SK-N-SH treated with all-trans-retinoic acid at 6 μM for 48 hours (cell line): ENCODE measurements at places on chromosomes 2 and 18.

DNA sequence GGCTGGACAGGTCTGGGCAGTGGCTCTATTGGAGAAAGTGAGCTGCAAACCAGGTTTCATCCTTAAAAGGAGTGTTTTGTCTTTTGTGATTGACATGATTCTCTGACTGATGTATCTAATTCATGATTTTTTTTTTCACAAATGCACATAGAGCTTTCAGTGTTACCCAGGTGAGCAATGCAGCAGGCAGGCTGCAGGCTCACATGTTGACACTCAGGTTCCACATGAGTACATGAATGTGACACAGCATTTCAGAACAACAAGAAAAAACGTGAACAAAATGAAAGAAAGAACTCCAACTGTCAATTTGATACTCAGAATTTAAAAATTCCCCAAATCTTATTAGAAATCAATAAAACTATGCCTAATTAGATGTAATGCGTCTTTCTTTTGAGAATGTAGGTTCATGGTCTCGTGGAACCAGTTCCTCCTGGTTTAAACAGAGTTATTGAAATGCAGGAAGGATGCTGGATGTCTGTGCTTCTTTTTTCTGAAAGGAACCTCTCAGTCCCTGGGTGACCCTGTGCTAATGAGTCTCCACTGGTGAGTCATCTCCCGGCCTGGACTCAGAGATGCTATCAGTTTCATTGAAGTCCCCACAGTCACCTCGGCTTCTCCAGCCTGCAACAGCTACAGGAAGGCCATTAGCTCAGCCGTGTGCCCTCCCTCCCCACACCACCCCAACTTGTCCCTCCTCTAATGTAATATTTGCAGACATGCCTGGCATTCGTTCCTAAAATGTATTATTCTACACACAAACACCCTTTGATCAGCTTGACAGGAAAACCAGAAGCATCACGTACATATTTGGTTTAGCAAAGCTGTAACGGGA lies 430.4 kb downstream of the LPIN1 start:
- peak; percentile 89 for ATAC-seq

DNA sequence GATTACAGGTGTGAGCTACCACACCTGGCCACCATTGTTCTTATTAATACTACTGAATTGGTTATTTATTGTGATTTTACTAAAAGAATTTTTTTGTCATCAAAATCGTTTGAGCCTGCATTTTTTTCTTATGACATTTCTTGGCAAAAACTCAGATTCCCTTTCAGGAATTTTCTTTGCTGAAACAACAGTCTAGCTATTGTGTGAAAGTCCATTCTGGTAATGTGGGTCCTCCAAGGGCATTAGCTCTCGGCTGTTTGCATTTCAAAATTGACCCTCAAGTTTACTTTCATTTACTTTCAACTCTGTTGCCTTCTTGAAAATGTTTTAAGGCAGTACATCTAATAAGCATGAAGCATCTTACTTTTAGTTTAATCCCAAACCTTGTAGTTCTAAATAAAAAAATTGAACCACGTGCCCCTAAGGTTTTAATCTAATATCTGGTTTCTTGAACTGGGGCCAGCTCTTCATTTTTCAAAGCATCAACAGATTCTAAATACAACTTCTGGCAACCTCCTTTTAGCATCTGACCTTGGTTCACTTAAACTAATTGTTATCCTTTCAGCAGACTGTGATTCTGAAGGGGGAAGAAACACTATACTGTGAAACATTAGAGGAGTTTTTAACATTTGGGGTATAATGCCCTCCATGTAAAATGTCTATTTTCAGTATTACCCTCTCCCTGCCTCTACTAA lies 325.2 kb upstream of the RAB12 start:
- no peak for ATAC-seq

DNA sequence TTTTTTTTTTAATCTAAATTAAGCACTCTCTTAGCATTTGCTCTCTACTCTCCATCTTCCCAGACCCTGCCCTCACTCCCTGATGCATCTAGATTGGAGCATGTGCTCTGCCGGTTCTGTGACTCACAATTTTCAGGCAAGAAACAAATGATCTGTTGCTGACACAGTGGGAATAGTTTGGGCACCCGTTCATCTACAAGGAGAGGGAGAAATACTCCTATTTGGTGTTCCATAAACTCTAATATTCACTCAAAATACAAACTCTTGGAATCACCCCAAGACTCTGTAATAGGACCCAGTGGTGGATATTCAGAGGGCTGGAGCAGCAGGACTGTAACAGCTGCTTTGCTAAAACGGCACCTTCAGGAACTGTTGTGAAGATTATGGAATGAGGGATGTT lies 37.1 kb upstream of the LINC00305 start:
- ATAC-seq = no peak

DNA sequence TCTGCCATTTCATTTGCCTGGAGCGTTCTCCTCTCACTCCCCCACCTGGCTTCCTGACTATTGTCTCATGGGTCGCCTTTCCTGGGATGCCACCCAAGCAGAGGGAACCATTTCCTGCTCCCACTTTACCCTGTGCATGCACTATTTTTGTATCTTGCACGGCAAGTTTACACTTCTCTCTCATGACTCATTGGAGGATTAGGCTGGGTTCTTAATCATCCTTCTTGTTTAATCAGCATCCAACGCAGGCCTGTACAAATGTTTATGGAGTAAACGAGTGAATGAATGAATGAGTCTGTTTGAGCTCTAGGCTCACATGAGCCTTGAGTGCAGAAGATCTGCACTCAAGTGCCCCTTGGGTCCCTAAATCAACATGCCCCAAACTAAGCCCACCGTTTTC lies 3.8 kb upstream of the ARHGAP25 start:
- ATAC-seq = no peak

GRCh38 chr2:240105982-240106381 lies 30.1 kb downstream of the COPS9 start:
- no peak for ATAC-seq

DNA sequence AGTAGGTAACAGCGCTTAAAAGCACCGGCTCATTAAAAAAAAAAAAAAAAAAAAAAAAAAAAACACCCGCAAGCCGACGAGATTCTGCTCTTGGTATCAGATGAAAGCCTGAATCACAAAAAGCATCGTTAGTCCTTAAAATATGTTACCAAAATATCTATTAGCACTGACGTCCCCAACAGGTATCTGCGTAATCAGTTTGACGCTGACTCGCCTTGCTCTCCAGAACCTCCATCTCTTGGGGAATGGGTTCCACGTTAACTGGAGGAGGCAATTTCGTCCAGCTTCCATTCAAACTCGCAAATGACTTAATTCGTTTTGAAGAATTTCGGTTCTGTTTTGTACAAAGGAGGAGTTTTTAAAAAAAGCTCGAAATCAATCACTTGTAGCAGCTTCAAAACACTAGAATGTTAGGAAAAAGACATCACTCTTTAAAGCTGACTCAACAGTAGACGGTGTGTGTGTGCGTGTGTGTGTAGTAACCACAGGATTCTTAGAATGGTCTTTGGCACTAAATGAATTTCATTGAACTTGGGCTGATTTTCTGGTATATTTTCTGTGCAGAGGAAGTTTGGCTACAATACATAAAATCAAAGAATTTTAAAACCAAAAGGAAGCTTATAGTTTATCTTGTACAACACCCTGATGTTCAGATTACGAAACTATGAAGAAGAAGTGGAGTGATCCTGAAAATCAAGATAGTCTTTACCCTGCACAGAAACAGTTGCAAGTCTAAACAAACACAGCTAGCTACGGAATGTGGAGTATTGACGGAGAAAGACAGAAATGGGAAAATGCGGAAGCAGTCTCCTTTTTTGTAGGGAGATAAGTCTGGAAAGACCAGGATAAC lies 1.1 kb upstream of the PGAP1 start:
- ATAC-seq = no peak

DNA sequence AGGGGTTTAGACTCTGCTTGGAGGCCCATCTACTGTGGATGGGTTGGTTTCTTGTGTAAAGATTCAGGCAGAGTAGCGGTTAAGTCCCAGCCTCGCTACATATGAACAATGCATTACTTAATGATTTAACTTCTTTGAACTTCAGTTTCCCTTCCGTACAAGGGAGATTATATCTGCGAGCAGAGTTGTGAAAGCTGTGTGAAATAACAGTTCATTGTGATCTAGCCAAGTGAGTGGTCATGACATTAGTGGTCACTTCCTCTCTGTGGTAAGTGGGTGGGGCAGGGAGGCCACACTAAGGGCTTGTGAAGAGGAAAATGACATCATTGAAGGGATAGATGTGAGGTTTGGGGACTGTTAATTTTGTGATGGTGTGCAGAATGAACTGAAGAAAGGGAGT lies 14.1 kb upstream of the MEX3C start:
- ATAC-seq = no peak

- no peak for ATAC-seq
Measured at GRCh38 chr2:19043893-19044292, 314.5 kb downstream of the OSR1 start.

DNA sequence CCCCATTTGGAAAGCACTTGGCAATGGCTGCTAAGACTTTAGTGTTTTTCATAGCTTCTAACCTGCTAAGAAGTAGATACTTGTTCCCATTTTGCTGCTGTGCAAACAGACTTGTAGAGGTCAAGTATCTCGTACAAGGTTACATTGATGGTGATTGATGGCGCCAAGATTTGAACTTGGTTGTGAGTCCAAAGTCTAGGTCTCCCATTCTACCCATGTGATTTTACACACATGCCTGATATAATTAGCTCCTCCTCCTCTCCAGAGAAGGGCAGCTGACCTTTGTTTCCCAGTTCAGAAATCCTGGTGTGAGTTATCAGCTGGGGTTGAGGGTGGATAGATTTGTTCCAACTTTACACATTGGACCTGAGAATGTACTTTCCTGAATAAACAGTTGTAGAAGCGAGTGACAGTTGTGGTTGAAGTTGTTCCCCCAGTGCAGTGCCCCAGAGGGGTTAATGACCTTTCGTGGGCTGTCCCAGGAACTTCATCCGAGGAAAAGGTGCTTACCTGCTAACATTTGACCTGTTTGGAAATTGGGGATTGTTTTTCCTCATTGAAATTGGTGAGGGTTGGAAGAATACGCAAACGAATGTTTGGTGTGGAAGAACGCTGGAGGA lies 10.4 kb downstream of the TCF7L1 start:
- no peak for ATAC-seq

DNA sequence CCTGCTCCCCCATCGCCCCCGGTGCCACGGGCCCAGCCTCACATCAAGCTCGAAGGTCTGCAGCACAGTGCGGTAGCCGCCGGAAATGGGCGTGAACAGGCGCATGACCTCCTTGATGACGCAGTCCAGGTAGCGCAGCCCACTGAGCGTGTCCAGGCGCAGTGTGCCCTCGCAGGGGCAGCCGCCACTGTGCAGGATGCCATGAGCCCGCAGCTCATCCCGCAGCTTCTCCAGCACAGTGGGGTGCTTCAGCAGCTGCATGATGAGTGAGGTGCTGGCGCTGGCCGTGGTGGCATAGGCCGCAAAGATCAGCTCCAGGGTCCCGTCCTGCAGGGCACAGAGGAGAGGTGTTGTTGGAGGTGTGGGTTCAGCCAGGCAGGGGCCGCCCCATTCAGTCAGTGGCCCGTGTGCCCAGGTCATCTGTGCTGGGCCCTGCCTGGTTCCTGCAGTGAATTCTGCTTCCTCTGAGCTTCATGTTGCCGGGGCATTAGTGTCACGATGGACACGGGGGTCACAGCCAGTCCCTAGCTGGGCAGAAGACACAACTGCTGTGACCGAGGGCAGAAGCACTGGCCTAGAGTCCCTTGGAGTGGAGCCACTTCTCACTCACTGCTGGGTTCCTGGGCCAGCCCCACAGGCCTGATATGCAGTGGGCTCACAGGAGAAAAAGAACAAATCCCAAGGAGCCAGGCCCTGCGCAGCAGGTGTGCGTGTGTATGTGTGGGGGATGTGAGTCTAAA lies 14.5 kb downstream of the CYP26B1 start:
- no peak for ATAC-seq

- ATAC-seq = no peak
Measured at GRCh38 chr2:173957517-173957916, 7.7 kb downstream of the SP3 start.

DNA sequence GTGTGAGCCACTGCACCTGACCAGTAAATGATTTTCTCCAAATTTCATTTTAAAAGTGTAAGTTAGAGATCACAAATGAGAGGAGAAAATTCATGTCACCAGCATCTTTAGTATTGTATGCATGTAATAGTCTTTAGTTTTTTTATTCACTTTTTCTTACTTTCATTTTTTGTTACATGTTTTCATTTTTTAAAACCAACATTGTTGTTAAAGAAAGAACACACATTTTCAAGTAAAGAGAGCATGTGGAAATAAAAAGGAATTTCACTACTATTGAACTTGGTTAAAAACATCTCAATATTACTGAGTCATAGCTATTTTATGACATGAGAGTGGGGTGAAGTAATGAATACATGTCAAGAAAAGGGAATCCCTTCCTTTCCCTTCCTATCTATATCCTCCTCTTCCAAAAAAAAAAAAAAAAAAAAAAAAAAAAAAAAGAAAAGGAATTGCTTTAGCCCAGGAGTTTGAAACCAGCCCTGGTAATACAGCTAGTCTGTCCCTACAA lies 29.1 kb upstream of the PMAIP1 start:
- ATAC-seq = no peak

DNA sequence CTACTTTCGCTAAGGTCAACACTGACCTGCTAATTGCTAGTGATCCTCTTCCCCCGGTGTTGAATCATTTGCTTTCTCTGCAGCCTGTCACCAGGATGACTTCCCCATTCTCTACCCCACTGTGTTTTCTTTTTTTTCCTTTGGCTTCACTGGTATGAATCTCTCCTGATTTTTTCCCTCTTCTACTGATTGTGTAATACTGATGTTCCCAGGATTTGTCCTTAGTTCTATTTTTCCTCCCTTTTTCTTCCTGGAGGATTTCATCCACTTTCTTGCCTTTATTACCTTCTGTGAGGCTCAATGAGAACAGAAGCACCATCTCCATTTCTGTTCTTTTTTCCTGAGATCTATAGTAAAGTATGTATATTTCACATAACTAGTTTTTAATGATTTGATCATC lies 14.1 kb upstream of the MSH2 start:
- ATAC-seq = no peak

GRCh38 chr2:230900336-230900995 lies 24.6 kb downstream of the GPR55 start:
- no peak for ATAC-seq

- ATAC-seq = no peak
Measured at GRCh38 chr2:44952143-44952805, 10.8 kb downstream of the SIX3 start.

DNA sequence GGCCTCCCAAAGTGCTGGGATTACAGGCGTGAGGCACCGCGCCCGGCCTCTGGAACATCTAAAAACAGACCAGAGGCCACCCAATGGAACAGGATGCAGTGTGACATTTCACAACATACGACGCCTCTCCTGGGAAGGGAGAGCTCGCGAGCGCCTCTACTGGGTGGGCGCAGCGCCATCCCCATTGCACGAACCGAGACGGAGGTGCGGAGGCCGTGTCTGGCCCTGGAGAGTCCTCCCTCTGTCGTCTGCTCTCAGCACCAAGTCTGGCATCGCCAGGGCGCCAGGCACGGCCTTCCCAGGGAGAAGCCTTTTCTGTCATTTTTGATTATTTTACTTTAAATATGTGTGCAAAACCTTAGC lies 9.4 kb upstream of the GBX2 start:
- ATAC-seq = peak; percentile 57

GRCh38 chr2:150944315-150944714 lies 317.3 kb downstream of the RBM43 start:
- ATAC-seq = no peak

DNA sequence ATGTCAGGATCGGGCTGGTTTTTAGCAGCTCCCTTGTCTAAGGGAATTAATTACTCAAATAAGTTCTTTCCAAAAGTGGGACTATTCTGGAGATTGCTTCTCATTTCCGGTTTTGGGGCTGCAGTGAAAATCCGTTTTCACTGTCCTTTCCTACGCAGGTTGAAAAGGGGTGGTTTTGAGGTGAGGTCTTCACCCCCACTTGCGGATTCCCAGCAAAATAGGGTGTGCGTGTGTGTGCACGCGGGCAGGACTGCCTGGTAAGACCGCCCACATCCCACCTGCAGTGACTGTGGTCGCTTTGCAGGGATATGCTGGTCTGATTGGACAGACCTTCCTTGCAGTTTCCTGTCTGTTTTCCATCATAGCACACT lies 472 bp upstream of the PLEKHM3 start:
- peak; percentile 6; the same call in 2 of the 3 replicates for ATAC-seq
